ENCODE measurements at places on chromosomes 7 and 10. TPM values are rescaled to one million over a fixed set of nuclear protein-coding genes. Genes with fewer than 3 reads are reported as not detected.

GRCh38 chr10:100805543-100806355 is 60.4 kb downstream of the PAX2 start:
- H3K36me3 ChIP-seq = no peaks in the 10 kb centered on the region
- H3K4me1 ChIP-seq = no peaks in the 10 kb centered on the region
- H3K27ac ChIP-seq = no peak overlapping the region
- H3K4me3 ChIP-seq = no peak overlapping the region

- H3K27me3 ChIP-seq = no peaks in the 10 kb centered on the region
- no peak overlapping the region for H3K27ac ChIP-seq
- no peak for DNase-seq
- no peak overlapping the region for H3K4me3 ChIP-seq
- no peaks in the 10 kb centered on the region for H3K4me1 ChIP-seq
- no peaks in the 10 kb centered on the region for H3K36me3 ChIP-seq
Measured at GRCh38 chr7:93968911-93969620, 35.1 kb downstream of the BET1 start.

GRCh38 chr10:43502931-43503330 is 66.0 kb downstream of the ZNF487 start:
- no peak overlapping the region for H3K4me3 ChIP-seq
- no peak for DNase-seq
- no peaks in the 10 kb centered on the region for H3K4me1 ChIP-seq
- H3K27me3 ChIP-seq = no peaks in the 10 kb centered on the region

- H3K27ac ChIP-seq = no peak overlapping the region
- DNase-seq = no peak
- no peak overlapping the region for H3K4me3 ChIP-seq
- H3K36me3 ChIP-seq = peaks cover 2% of the 10 kb centered on the region
Measured at GRCh38 chr10:44971935-44972757, 6.5 kb downstream of the DEPP1 start.

DNA sequence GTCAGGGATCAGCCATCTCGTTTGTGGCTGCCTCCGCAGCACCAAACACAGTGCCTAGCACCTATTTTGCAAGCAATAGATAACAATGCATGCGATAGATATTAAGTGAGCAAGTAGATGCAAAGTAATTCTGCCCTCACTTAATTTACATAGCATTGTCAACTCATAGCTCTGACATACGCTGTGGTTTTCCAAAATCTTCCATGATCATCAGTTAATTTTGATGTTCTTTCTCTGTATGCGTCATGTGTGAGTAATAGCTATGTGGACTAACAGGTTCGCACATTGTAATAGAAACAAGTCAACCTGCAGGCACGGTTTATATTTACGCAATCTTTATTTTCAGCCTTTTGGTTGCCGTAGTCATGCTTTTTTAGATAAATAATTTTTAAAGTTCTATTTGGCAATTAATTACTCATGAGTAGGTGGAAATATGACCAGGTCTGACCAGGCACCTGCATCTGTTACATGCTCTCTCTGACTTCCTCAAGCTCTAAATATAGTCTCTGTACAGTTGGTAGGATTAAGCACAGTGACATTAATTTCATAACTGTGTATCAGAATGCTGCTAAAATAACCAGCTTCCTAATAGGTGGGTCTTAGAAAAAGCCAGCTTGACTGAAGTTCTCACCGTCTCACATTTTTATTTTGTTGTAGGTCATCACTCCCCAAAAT is 13.3 kb downstream of the MAP3K8 start:
- H3K4me3 ChIP-seq = no peak overlapping the region
- no peaks in the 10 kb centered on the region for H3K27me3 ChIP-seq
- peaks cover 40% of the 10 kb centered on the region for H3K4me1 ChIP-seq
- H3K27ac ChIP-seq = no peak overlapping the region
- DNase-seq = no peak
- H3K36me3 ChIP-seq = peaks cover 68% of the 10 kb centered on the region

DNA sequence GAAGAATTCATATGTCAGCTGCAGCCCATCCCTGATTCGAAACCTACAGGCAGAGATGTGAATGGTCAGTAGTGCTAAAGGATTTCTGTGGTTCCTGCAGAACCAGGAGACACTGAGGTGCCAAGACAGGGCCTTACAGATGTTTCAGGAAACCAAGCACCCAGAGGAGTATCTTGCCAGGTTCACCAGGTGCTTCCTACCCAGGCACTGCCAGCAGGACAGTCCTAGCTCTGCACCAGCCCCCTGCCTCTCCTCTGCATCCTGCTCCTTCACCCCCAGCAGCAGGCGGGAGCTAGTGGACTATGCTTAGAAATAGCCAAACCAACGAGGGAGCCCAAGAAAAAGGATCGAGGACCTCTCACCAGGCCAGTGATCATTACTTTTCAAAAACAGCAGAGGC is 4.2 kb upstream of the IKZF1 start:
- peaks cover 4% of the 10 kb centered on the region for H3K36me3 ChIP-seq
- H3K4me3 ChIP-seq = no peak overlapping the region
- H3K27me3 ChIP-seq = peaks cover 2% of the 10 kb centered on the region
- no peak overlapping the region for H3K27ac ChIP-seq
- H3K4me1 ChIP-seq = peaks cover 28% of the 10 kb centered on the region
- DNase-seq = no peak

Gene INSYN2A
- total RNA-seq = not detected

Gene PLCE1
- total RNA-seq = not detected
